EH (cell line): ENCODE measurements at places on chromosomes 2 and 18.
A peak's percentile ranks its signal among the peaks of the same experiment; 100 is the strongest.

DNA sequence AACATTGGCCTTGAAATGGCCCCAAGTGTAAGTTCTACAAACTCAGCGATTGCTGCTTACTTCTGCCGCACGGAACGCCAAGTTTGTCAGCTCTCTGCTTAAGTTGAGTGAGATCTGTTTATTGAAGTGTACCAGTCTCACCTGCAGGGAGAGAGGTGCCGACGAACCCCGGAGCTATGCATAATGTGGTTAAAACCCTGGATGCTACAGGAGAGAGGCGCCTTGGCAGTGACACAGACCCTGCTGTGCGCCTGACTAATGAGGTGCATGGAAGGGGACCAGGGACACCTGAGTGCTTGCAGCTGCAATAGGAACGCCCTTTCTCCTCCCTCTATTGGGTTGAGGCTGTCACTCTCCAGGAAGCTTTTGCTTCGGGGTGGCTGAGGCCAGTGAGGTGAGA is 979 bp downstream of the SLC9A2 start:
- DNase-seq = no peak

DNA sequence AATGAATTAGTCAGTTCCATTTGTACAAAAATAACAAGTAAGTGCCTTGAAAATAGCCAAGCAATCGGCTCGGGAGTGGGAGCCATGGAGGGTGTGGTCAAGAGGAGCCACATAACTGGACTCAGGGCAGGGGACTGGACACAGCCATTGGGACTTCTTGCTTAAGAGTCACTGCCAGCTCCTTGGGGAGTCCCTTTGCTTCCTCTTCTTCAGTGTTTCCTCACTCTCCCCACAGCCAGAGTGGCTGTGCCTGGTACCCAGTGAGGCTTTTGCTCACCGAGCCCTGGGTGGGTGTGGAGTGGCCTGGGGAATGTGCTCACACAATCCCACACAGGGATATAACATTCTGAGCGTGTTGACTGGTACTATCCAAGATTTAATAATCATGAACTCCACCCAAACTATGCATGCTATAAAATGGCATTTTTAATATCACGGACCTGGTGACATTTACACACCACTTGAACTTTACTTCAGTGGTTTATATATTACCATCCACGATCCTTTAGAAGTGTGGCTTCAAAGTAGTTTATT is 94.6 kb downstream of the PTGR3 start:
- DNase-seq = no peak

- DNase-seq = peak; percentile 65
Measured at GRCh38 chr2:203330434-203330833, 2.2 kb downstream of the ABI2 start.

- no peak for DNase-seq
Measured at GRCh38 chr2:84827978-84828575, 52.8 kb downstream of the TRABD2A start.

- peak; percentile 55 for DNase-seq
Measured at GRCh38 chr18:73461780-73462059, 593.9 kb upstream of the NETO1 start.

- no peak for DNase-seq
Measured at GRCh38 chr18:45163871-45164270, 451.4 kb upstream of the SLC14A2 start.

DNA sequence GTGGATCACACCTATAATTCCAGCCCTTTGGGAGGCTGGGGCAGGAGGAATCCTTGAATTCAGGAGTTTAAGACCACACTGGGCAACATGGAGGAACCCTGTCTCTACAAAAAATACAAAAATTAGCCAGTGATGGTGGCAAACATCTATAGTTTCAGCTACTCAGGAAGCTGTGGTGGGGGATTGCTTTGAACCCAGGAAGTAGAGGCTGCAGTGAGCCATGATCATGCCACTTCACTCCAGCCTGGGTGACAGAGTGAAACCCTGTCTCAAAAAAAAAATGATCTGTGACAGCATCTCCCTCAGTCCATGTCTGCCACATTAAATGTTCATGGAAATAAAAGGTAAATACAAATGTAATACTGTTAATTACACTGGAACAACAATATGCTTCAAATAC is 121.4 kb upstream of the COL5A2 start:
- no peak for DNase-seq

DNA sequence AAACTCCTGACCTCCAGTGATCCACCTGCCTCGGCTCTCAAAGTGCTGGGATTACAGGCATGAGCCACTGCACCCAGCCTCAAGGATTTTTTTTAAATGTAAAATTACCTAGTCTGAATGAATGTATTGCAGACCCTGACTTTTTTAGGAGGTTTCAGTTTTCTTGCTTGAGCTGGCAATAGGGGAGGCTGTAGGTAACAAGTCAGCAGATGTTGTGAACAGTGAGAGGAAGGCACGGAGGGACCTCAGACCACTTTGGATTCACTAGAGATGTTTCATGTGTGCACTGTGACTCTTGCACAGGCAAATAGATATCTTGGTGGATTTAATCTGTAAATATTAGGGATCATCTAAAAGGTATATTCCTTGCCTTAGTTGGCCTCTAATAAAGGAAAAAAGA is 6.4 kb downstream of the NDUFV2 start:
- no peak for DNase-seq

- peak; percentile 9 for DNase-seq
Measured at GRCh38 chr2:196887431-196887830, 39.1 kb downstream of the PGAP1 start.
